NCI-H2107 (cell line): ENCODE measurements at places on chromosomes 4 and X.

DNA sequence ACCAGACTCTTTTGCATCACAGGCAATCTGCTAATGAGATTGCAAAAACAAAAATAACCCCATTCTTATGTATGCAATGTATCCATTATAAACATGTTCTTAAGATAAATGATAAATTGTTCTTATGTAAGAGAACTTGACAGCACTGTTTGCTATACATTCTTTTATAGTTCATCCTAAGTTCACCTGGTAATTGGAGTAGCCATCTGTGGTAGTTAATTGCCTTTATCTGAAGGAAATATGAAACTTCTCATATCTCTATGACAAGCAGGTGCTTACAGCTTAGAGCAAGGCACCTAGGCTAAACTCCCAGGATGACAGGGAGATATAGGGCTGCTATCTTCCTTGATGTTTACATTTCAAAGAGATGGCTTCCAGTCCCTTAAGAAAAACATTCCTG is 21.3 kb upstream of the CLCN5 start:
- no peak for DNase-seq

- DNase-seq: no peak
These were observed 9.1 kb downstream of the POU4F2 start for GRCh38 chr4:146647615-146648460.

- peak; percentile 14 for DNase-seq
These were observed 659 bp upstream of the BMP2K start for GRCh38 chr4:78775303-78776078.

DNA sequence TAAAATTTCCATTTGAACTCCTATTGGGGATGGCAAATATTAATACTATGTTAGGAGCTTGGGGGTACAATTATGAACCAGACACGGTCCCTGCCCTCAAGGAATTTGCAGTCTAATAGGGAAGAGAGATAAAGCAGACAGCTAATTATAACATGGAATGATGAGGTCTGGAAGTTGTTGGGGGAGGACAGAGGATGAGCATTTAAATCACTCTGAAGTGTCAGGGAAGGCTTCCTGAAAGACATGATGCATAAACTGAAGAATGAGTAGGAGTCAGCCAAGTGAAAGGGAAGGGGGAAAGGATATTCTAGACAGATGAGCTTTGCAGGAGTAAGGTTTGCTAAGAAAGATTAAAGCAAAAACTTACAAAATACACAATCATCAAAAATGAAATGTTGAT is 15.9 kb downstream of the PLAC1 start:
- DNase-seq: no peak
